ENCODE measurements at places on chromosomes 4 and X.

DNA sequence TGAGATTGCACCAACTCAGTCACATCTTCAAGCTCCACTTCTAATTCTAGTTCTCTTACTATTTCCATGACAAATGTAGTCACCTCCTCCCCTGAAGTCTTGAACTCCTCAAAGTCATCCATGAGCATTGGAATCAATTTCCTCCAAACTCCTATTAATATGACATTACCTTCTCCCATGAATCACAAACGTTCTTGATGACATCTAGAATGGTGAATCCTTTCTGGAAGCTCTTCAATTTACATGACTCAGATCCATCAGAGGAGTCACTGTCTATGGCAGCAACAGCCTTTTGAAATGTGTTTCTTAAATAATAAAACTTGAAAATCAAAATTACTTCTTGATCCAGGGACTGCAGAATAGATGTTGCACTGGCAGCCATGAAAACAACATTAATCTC, 34.5 kb downstream of the GALNTL6 start:
- DNase-seq = no peak

- DNase-seq = no peak
Observed at GRCh38 chr4:114642173-114642780, 43.7 kb downstream of the UGT8 start.

DNA sequence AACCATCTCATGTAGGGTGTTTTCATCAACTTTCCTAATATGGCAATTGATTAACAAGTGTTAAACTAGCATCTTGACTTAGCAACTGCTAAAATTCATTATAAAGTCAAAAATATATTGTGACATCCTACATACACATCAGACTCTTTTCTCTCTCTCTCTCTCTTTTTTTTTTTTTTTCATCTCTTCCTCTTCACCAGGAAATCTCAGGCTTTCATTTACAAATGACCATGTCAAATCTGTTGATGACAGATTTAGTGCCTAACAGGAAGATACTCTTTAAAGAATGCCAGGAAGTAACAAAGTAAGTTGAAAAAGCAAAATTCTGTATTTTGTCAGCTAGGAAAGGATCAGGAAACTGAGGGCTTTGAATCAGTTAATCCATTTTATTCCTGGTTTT, 365.5 kb downstream of the PCDH7 start:
- no peak for DNase-seq

DNA sequence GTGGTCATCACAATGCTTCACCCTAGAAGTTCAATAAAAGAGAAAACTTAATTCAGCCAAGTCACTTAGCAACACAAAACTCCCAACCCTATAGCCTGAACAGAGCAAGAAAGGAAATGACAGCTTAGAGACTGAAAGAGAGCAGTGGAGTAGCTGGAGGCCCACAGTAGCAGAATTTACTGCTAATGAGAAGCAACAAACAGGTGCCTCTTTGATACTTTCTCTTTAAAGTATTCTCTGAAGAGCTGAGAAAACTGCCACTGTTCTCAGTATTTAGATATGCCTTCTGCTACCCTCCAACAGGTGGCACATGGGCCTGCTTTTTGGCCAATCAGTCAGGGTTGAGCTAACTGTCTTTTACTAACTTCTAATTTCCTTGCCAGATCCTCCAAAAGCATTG, 240.0 kb downstream of the GPC3 start:
- no peak for DNase-seq
